ENCODE measurements at places on chromosomes 2 and 18.

- no peak overlapping the region for H3K27ac ChIP-seq
- no peaks in the 10 kb centered on the region for H3K36me3 ChIP-seq
- no peak for DNase-seq
- no peaks in the 10 kb centered on the region for H3K27me3 ChIP-seq
- H3K4me3 ChIP-seq = no peak overlapping the region
Measured at GRCh38 chr2:31386172-31386571, 28.4 kb downstream of the XDH start.

DNA sequence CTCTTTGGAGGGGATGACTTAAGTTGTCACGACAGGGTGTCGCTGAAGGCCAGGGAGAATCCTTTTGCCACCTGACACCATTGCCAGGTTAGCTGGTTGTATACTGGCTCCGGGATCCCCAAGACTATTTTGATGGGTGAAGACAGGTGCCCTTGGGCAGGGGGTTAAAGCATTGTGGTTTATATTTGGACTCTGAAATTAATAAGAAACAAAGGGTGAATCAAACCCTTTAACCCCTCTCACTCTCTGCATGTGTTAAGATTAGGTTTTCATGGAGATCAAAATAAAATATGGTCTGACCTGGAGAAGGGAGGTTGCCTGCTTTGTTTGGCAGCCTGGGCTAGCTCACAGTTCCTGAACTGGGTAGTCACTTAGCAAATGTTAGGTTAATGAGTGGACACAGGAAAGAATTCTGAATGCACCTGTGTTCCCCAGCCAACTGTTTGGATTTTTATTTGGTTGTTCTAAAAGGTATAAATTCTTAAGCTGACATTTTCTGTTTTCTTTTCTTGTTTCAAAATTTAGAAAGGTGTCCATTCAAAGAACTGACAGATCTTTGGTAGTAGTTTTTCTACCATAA is 301.7 kb downstream of the KCNS3 start:
- no peak for DNase-seq
- H3K36me3 ChIP-seq = no peaks in the 10 kb centered on the region
- H3K27ac ChIP-seq = no peak overlapping the region
- H3K4me3 ChIP-seq = no peak overlapping the region

DNA sequence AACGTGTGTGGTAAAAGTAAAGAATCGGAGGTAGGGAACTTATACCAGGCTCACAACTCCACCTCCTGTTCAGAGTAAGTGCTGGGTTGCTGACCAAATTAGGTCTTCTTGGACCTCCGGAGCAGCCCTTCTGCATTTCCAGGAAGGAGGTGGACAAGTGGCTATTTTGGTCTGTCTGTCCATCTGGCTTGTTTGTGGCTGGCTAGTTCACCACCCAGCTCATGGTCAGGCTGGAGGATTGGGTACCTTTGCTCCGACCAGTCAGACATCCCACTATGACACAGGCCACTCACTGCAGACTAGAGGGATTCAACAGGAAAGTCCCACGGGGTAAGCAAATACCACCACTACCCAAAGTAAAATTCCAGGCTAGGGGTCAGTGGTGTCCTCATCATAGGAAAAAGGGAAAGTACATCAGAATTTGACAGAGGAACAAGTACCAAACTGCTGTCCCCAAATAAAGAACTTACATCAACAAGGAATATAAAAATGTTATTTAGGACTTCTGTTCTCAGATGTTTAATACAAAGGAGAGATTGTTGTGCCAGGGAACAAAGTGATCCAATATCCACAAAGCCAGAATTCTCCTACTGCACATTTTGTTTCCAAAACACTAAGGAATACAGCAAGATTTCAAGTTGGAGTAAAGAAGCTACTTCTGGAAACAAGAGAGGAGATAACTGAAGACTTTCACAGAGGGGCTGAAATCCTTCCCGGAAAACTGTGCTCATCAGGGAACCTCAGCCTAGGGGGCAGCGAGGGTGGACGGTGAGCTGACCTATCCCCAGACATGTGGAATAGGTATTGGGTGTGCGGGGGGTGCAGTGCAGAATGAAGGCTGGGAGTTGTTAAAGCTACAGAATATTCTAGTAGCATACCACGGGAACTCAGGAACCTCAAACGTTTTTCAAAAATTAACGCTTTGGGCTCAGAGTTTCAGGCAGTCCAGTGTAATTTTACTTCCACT is 56.9 kb downstream of the BCL2 start:
- H3K27ac ChIP-seq = no peak overlapping the region
- H3K27me3 ChIP-seq = no peaks in the 10 kb centered on the region
- peaks cover 21% of the 10 kb centered on the region for H3K4me1 ChIP-seq

DNA sequence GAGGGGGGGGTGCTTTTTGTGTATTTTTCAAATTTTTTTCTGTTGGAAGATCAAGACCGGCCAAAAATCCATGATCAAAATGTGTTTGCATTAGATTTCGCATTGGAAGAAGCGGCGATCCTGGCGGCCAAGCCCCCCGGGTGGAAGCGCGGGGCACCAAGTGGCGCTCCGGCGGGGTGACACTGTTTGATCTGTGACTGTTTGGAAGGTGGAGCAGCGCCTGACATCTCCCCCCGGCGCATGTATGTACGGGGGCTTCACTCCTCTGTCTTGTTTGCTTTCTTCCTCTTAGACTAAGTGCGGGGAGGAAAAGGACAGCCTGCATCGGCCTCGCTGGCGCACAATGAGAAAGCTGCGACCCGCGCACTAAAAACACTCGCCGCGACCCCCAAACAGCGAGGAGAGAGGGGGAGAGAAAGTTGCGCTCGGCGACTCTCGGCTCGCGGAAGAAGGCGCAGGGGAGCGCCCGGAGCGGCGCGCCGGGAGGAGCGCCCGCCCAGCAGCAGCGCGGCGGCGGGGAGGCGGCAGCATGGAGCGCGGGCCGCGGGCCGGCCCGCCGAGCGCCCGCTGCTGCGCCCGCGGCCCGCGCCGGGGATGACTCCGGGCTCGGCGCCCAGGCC is 515 bp downstream of the TSHZ1 start:
- H3K4me1 ChIP-seq = peaks cover 47% of the 10 kb centered on the region
- H3K4me3 ChIP-seq = peak overlapping the region; percentile 76
- peak; percentile 44 for DNase-seq
- peaks cover 5% of the 10 kb centered on the region for H3K36me3 ChIP-seq
- H3K27me3 ChIP-seq = no peaks in the 10 kb centered on the region
- peak overlapping the region; percentile 90 for H3K27ac ChIP-seq

GRCh38 chr2:217897091-217897715 is 105.6 kb downstream of the TNS1 start:
- H3K4me1 ChIP-seq = no peaks in the 10 kb centered on the region
- no peaks in the 10 kb centered on the region for H3K36me3 ChIP-seq
- H3K27ac ChIP-seq = no peak overlapping the region
- no peaks in the 10 kb centered on the region for H3K27me3 ChIP-seq
- H3K4me3 ChIP-seq = no peak overlapping the region
- no peak for DNase-seq

DNA sequence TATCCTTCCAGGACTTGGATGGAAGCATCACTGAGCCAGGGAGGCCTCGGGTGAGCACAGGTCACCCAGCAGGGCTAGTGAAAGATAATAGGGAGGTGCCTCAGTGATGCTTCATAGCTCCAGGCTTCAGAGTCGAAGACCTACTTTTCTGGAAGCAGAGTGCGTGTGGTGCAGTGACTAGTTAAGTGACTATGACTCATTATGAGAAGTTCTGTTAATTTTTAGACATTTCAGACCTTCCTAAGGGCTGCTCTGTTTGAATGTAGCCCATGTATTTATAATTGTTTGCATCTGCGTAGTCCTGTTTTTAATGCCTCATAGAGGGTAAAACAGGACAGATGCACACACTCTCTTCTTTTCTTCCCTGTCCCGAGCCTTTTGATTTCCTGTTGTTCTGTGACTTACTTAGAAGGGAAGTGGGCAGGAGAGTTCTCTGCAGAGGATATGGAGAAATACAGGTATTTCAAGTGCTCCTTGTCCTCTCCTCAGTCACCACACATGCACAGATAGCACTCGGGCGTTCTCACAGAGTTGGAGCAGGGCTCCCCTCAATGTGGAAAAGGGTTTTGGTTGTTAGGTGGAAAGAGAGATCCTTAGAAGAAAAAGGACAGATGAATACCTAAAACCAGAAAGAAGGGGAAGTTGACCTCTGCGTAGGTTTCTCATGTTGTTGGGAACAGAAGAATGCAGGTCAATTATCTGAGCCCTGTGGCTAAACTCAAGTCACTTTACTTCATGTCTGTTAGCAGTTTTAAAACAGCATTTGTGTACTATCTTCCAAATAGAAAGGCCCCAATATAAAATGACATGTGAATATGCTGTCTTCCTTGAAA is 34.7 kb downstream of the RALB start:
- H3K27me3 ChIP-seq = no peaks in the 10 kb centered on the region
- no peaks in the 10 kb centered on the region for H3K36me3 ChIP-seq
- H3K27ac ChIP-seq = no peak overlapping the region
- DNase-seq = no peak
- no peak overlapping the region for H3K4me3 ChIP-seq
